ENCODE measurements at places on chromosomes 12 and 14. TPM values are rescaled to one million over a fixed set of nuclear protein-coding genes. Genes with fewer than 3 reads are reported as not detected.

AKAP6 gene
- 4.7 TPM for total RNA-seq

PPP1R36 gene
- total RNA-seq, result 1.1 TPM

SDSL gene
- 3.5 TPM for total RNA-seq

CLEC14A gene
- total RNA-seq, result under 0.01 TPM

TRHDE gene
- 6.3 TPM for total RNA-seq

AKAP3 gene
- 3.5 TPM for total RNA-seq

RHEBL1 gene
- 1.6 TPM for total RNA-seq

KLRD1 gene
- 0.22 TPM for total RNA-seq

PTPRR gene
- total RNA-seq, result 1.1 TPM

KRT5 gene
- 1.7 TPM for total RNA-seq

AMN gene
- total RNA-seq, result not detected

CMKLR1 gene
- 7.4 TPM for total RNA-seq

ARG2 gene
- total RNA-seq, result 9.2 TPM

LIN7A gene
- total RNA-seq, result 0.57 TPM

SLC39A2 gene
- 0.14 TPM for total RNA-seq

APPL2 gene
- total RNA-seq, result 59.6 TPM

CLEC12A gene
- not detected for total RNA-seq

CIDEB gene
- total RNA-seq, result 0.22 TPM

BCL11B gene
- total RNA-seq, result not detected

FGF6 gene
- total RNA-seq, result not detected

AQP2 gene
- total RNA-seq, result not detected

PTPN6 gene
- total RNA-seq, result 0.22 TPM

SRRM4 gene
- total RNA-seq, result not detected

TAS2R30 gene
- 9.2 TPM for total RNA-seq

GPX2 gene
- total RNA-seq, result not detected

ZNF891 gene
- 0.44 TPM for total RNA-seq

CCDC196 gene
- not detected for total RNA-seq

GRIP1 gene
- 0.44 TPM for total RNA-seq

CPNE6 gene
- total RNA-seq, result under 0.01 TPM

TAS2R19 gene
- 4.9 TPM for total RNA-seq

PCED1B gene
- 2.1 TPM for total RNA-seq

BICDL1 gene
- not detected for total RNA-seq

DPY19L2 gene
- total RNA-seq, result 1.3 TPM

SNAPC1 gene
- total RNA-seq, result 10.6 TPM

RNASE7 gene
- total RNA-seq, result not detected

OR4E2 gene
- total RNA-seq, result not detected

GALNT4 gene
- total RNA-seq, result 7.9 TPM

ITGB7 gene
- total RNA-seq, result under 0.01 TPM

MSI1 gene
- not detected for total RNA-seq

Data from placental pericyte (primary cell).